HuH-7.5 (cell line): ENCODE measurements at places on chromosomes 4 and X.

DNA sequence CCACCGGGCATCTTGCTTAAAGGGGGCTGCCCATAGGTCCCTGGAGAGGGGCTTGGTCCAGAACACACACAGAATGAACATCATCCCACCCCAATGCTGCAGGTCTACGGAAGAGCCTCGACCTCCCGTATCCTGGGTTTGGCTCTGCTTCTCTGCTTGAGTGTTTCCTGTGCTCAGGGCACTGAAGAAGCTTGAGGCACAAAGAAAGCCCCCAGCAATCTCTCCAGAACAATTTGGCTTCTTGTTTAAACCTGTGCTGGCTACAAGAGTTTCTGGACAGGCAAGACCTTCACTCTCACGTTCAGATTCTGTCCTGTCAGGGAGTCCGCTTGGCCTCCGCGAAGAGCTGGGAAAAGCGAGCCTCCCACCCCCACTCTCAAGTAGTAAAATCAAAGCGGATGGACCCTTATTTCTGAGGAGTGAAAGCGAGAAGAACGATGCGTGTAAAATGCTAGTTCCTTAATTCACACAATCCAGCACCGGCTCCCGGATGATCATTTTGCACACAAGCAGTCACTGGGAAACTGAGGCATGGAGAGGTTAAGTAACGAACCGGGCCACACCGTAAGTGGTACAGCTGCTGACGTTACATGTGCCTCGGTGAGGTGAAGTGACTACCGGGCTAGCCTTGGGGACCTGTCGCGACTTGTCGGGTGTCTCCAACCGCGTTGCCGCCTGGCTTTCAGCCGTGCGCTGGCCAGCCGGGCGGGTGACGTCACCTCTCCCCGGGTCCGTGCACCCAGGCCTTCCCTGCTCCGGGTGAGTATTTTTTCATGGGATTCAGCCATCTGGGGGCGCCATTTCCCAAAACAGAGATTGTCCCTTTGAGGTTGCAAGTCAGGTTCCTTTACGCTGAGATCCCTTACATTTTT is 3.1 kb upstream of the SFRP2 start:
- DNase-seq = no peak

DNA sequence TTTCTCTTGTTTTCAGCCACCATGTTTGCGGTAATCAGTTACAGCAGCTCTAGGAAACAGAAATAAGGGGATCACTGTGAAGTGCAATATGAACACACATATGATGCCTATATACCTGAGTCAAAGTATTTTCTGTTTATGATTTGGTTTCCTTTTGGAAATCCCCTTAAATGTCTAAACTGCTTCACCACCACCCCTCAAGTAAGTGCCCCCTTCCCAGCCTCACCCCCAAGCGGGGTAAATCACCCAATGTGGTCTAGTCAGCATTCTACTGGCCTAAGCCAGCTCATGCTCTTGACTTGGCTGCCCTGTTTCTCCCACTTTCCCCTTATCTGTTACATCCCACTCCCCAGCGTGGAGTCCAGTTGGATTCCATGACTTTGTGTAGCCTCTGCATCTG is 176.5 kb downstream of the QDPR start:
- no peak for DNase-seq

- no peak for DNase-seq
Observed at GRCh38 chrX:136210243-136210642, 41.0 kb downstream of the MAP7D3 start.

DNA sequence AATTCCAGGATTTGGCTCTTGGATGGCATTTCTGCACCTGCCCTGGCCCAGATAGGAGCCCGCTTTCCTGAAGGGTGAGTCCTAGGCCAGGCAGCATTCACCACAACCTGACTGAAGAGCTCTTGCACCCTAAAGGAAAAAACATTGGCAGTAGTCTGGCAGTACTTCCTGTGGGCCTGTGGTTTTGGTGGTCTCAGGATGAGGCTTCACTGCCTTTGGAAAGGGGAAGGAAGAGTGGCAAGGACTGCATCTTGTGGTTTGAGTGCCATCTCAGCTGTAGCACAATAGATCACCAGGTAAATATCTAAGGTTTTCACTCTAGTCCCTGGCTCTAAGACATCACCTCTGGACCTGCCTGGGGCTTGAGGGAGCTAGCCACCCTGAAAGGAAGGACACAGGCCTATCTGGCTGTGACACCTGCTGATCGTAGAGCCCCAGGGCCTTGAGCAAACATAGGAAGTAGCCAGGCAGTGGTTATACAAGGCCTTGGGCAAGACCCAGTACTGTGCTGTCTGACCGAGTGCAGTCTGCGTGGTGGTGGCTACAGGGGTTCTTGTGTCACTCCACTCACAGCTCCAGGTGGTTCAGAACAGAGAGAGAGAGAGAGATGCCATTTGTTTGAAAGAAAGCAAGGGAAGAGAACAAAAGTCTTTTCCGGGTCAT is 28.5 kb upstream of the PRRG1 start:
- no peak for DNase-seq

DNA sequence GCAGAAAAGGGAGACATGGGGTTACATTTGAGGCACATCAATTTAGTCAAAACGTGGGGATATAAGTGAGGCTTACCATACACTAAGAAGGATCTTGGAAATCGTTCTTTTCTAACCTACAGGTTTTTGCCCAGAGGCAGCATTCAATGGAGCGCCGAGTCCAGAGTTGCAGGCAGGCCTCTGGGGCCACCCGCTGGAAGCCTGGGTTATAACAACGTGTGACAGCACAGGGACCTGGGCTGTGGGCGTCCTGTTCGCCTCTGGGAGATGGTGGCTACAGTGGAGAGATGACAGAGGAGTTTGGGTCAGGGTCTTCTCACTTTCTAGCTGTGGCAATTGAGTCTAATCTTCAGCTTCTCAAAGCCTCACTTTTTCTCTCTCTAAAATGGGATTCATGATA is 53.9 kb downstream of the ENPP6 start:
- DNase-seq = peak; percentile 44

GRCh38 chr4:11546391-11547175 is 117.9 kb upstream of the HS3ST1 start:
- no peak for DNase-seq

GRCh38 chr4:57064811-57065711 is 45.1 kb downstream of the IGFBP7 start:
- no peak for DNase-seq

DNA sequence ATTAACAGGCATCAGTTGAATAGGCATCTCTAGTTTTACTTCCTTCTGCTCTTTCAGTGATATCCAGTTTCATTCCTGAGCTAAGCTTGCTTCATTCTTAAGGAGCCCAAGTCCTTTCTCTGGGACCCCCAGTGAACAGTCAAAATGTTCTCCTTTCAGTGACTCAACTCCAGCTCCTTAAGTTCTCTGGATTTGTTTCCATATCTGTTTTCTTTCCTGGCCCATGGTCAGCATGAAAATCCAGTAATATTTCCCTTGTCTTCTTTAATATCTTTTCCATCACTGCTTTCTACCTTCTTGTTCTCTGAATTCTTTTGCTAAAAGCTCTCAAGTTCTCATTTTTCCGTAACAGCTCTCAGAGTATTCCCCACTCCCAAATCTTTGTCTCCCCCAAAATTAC is 25.5 kb downstream of the ADGRL3 start:
- no peak for DNase-seq

DNA sequence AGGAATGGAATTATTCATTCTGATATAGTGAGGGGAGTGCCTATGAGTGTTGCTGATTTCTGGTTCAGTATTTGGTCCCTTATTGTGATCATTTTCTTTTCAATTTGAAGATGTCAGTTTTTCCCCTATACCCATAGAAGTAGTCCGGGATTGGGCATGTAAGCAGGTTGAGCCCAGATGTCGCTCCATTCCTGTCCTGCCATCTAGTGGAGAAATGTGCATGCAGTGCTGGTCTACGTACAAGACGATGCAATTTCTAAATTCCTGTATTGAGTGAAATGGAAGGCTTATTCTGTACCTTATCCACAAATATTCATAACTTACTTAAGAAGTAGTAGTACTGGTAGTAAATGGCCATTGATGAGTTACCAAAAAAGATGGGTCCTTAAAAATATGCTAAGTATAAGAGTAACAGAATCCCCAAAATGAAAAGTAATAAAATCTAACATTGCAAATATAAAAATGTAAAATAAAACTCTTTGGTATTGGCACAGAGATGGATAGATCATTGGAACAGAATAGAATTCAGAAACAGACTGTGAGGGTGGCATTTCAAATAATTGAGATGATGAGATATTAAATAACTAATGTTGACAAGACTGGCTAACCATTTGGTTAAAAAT is 60.9 kb downstream of the UGT8 start:
- peak; percentile 25 for DNase-seq

GRCh38 chr4:81590596-81590995 is 118.9 kb upstream of the RASGEF1B start:
- no peak for DNase-seq
